ENCODE measurements at places on chromosomes 5 and 9. TPM values are rescaled to one million over a fixed set of nuclear protein-coding genes. Genes with fewer than 3 reads are reported as not detected.

GRCh38 chr5:135718651-135719050, 115.8 kb upstream of the SLC25A48 start:
- no peak for DNase-seq

DHFR gene
- 23.5 TPM for total RNA-seq

GRCh38 chr9:6681147-6681956, 35.8 kb upstream of the GLDC start:
- DNase-seq = peak; percentile 97

GRCh38 chr5:147557876-147558745, 48.2 kb upstream of the DPYSL3 start:
- DNase-seq = no peak

GRCh38 chr9:120841930-120842684, 615 bp downstream of the PSMD5 start:
- no peak for DNase-seq

DNA sequence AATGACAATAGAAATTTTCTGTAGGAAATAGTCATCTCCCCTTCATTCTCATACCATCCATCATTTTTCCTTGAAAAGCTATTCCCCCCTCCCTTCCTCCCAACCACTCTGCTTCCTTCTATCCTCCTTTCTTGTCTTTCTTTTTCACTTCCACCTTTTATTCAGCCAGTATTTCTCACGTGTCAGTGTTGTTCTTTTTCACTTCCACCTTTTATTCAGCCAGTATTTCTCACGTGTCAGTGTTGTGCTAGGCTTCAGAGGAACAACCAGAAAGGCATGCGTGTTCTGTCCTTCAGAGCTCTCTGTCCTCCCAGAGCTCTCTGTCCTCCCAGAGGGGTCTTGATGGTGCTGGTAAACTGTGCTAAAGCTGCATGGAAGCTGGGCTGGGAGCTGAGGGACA, 419.6 kb downstream of the GADD45G start:
- DNase-seq = no peak

GRCh38 chr9:114140850-114141249, 14.5 kb upstream of the COL27A1 start:
- no peak for DNase-seq
